Effector CD8-positive, alpha-beta T cell (primary cell): ENCODE measurements at places on chromosomes 7 and 10.

DNA sequence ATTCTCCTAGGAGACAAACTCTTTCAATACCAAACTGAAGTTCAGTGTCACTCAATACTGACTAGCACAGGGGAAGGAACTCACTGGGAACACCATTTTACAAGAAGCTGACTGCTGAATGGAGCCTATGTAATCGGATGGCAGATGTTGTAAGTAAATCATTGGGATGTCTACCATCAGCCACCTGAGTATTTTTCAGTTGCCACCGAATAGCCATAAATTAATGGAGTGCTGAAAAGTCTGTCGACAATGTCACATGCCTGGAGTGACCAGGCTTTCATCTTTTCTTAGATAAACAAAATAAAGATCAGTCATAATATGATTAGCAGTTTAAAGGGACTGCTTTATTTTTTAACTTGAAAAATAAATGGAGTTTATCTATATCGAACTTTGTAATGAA, 145.9 kb upstream of the SEMA3E start:
- DNase-seq: no peak

- DNase-seq: no peak
Observed at GRCh38 chr10:61882621-61883370, 18.7 kb upstream of the ARID5B start.

DNA sequence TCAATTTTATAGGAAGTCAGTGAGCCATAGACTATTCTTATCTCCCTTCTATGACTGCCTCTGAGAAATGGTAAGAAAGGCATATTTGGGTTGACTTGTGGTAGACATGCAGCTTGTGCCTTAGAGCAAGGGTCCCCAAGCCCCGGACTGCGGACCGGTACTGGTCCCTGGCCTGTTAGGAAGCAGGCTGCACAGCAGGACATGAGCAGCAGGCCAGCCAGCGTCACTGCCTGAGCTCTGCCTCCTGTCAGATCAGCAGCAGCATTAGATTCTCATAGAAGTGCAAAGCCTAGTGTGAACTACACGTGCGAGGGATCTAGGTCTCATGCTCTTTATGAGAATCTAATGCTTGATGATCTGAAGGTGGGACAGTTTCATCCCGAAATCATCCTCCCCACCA, 180.6 kb downstream of the SND1 start:
- DNase-seq: no peak

DNA sequence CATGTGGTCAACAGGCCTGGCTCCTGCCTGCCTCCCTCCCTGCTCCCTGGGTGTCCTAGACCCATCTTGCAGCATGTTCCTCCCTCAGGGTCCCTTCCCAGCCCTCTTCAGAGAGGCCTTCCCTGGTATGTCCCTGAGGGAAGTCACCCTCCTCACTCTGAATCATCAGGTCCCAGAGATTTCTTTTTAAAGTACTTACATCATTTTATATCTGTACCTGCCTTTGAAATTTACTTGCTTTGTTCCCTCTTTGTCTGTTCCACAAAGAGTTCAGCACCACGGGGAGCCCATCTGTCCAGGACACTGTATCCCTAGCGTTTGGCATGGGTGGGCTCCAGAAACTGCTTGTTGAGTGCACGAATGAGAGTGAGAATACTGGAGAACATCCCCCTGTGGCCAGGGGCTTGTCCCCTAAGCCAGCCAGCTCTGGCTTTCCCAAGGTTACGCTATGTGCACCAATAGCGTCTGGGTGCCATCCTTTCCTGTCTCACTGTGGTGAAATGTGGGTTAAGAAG, 50.6 kb upstream of the IGFBP3 start:
- DNase-seq: no peak

DNA sequence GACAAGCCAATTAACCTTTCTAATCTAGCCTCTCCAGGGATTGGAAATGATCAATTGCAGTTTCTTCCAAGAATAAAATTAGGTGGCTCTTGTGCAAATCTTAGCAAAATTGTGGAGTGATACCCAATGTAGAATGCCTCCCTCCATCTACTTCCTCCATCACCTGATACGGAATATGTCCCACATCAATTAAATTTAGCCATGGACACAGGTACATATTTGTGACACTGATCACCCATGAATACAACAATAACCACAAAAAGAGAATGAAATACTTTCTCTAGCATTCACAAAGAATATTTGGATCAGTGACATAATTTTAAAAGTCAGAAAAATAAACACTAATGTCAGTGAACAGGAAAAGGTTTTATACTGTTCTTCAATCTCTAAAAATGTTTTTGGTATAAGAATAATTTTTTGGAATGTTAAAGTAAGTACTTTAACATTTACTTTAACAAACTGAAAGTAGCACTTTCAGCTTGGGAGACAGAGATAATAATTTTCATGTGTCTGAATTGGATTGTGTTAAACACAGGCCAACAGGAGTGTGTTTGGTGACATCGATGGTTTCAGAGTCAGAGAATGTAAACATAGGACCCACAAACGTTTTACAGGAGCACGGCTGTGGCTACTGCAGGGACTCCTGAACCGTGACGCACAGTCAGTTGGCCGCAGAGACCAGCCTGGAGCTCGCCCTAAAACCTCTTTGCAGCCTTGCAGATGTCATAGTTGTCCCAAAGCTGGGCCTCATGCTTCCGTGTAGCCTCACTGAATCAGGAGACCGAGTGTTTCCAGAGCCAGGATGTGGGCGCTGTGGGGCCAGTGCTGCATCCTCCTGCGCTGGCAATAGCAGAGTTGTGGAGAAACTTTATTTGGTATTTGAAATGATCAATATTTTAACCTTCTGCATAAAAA, 7.2 kb downstream of the RBM20 start:
- DNase-seq: no peak

DNA sequence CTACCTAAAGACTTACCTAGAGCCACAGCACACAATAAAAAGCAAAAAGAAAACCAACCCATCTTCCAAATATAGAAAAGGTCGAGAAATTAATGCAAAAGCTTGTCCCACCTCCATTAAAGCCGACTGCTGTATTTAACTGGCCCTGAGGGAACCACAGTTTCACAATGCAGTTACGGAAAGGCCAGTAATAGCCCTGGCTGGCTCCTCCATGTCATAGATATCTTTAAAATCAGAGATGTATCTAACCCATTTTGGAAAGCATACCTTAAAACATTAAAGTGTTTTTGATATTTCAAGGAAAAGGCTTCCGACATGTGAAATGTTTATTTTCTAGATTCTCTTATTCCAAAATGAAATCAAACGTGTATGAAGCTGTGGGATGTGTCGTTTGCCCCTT, 23.0 kb downstream of the HDAC9 start:
- DNase-seq: no peak

GRCh38 chr7:84981055-84981976, 205.5 kb downstream of the SEMA3D start:
- DNase-seq: no peak
